ENCODE measurements at places on chromosomes 7 and 10. TPM values are rescaled to one million over a fixed set of nuclear protein-coding genes. Genes with fewer than 3 reads are reported as not detected.

CLIP2 gene
- total RNA-seq: 2.9 TPM

RTKN2 gene
- total RNA-seq: 99.5 TPM

IFIT3 gene
- total RNA-seq: 9.0 TPM

DGKI gene
- total RNA-seq: not detected

MOGAT3 gene
- not detected for total RNA-seq

RET gene
- total RNA-seq: 0.37 TPM

GPNMB gene
- not detected for total RNA-seq

FAM180A gene
- total RNA-seq: not detected

GRID1 gene
- not detected for total RNA-seq

ACBD7 gene
- 0.39 TPM for total RNA-seq

ENO4 gene
- total RNA-seq: not detected

CCDC172 gene
- not detected for total RNA-seq

FAM200A gene
- total RNA-seq: 3.1 TPM

GATA3 gene
- total RNA-seq: 182 TPM

AKR1D1 gene
- total RNA-seq: not detected

SLC18A3 gene
- not detected for total RNA-seq

NPSR1 gene
- not detected for total RNA-seq

VWC2 gene
- total RNA-seq: not detected

GRK5 gene
- 46.4 TPM for total RNA-seq

INMT gene
- total RNA-seq: not detected

SPAG6 gene
- not detected for total RNA-seq

UNCX gene
- not detected for total RNA-seq

IL6 gene
- not detected for total RNA-seq

RASSF4 gene
- 1.3 TPM for total RNA-seq

MYH16 gene
- not detected for total RNA-seq

ITGB8 gene
- total RNA-seq: 2.1 TPM

SDK1 gene
- 0.47 TPM for total RNA-seq

ZNF746 gene
- 33.9 TPM for total RNA-seq

PAX4 gene
- total RNA-seq: not detected

SLC26A5 gene
- total RNA-seq: not detected

WIPF3 gene
- total RNA-seq: not detected

SLC13A1 gene
- total RNA-seq: not detected

SPDYE11 gene
- total RNA-seq: not detected

AKR1C8 gene
- total RNA-seq: 3.2 TPM

ASB10 gene
- total RNA-seq: not detected

UCN3 gene
- total RNA-seq: not detected

ANKRD61 gene
- total RNA-seq: not detected

NANOS1 gene
- 0.27 TPM for total RNA-seq

IKZF1 gene
- 376 TPM for total RNA-seq

RELN gene
- not detected for total RNA-seq

PAPOLB gene
- not detected for total RNA-seq

SPAM1 gene
- total RNA-seq: not detected

SLC16A12 gene
- total RNA-seq: not detected

HOXA5 gene
- total RNA-seq: not detected

CAV1 gene
- total RNA-seq: not detected

ZNF804B gene
- not detected for total RNA-seq

TACR2 gene
- not detected for total RNA-seq

FGFR2 gene
- total RNA-seq: 3.1 TPM

SPOCK2 gene
- 683 TPM for total RNA-seq

ECD gene
- total RNA-seq: 49.1 TPM

HKDC1 gene
- total RNA-seq: 11.1 TPM

CROT gene
- 12.4 TPM for total RNA-seq

All from CD4-positive, CD25-positive, alpha-beta regulatory T cell (primary cell).